ENCODE measurements at places on chromosomes 6 and 20.

- H3K27me3 ChIP-seq = peaks cover 5% of the 10 kb centered on the region
- no peaks in the 10 kb centered on the region for H3K4me1 ChIP-seq
- no peak overlapping the region for H3K4me3 ChIP-seq
Measured at GRCh38 chr20:46767127-46767761, 57.8 kb downstream of the SLC2A10 start.

- no peaks in the 10 kb centered on the region for H3K4me1 ChIP-seq
- H3K27me3 ChIP-seq = no peaks in the 10 kb centered on the region
- H3K27ac ChIP-seq = no peak overlapping the region
Measured at GRCh38 chr6:88702956-88703556, 260.4 kb downstream of the RNGTT start.

DNA sequence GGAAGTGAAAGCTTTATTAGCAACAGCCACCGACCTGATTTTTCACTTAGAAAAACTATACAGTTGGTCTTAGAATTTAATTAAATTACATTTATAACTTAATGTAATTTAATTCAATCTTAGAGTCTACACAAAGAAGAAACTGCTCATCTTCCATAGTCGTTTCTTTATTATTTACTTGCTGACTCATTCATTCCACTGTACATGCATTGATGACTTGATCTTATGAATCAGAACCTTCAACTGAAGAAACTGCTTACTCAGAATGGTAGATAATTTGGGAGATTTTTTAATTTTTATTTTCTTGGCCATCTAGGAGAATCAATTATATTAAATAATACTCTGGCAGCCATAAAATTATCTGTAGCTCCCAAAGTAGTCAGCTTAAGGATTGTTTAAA is 1021.6 kb upstream of the FLRT3 start:
- H3K36me3 ChIP-seq = no peaks in the 10 kb centered on the region
- no peaks in the 10 kb centered on the region for H3K27me3 ChIP-seq
- H3K4me1 ChIP-seq = peaks cover 3% of the 10 kb centered on the region
- H3K4me3 ChIP-seq = no peak overlapping the region
- no peak overlapping the region for H3K27ac ChIP-seq

GRCh38 chr20:63032026-63032800 is 25.4 kb upstream of the BHLHE23 start:
- H3K4me1 ChIP-seq = peaks cover 6% of the 10 kb centered on the region
- DNase-seq = no peak
- no peaks in the 10 kb centered on the region for H3K36me3 ChIP-seq
- peaks cover 39% of the 10 kb centered on the region for H3K27me3 ChIP-seq

GRCh38 chr20:62214067-62214466 is 6.0 kb downstream of the HRH3 start:
- no peak overlapping the region for H3K4me3 ChIP-seq
- no peak for DNase-seq
- H3K4me1 ChIP-seq = peaks cover 2% of the 10 kb centered on the region
- H3K27me3 ChIP-seq = peaks cover 39% of the 10 kb centered on the region

GRCh38 chr6:112233847-112234246 is 20.5 kb downstream of the LAMA4 start:
- H3K4me3 ChIP-seq = no peak overlapping the region
- no peaks in the 10 kb centered on the region for H3K4me1 ChIP-seq
- H3K27ac ChIP-seq = no peak overlapping the region
- no peak for DNase-seq
- no peaks in the 10 kb centered on the region for H3K36me3 ChIP-seq
- H3K27me3 ChIP-seq = no peaks in the 10 kb centered on the region

GRCh38 chr6:116562614-116563013 is 8.7 kb upstream of the RWDD1 start:
- DNase-seq = no peak
- no peaks in the 10 kb centered on the region for H3K36me3 ChIP-seq
- H3K4me1 ChIP-seq = peaks cover 7% of the 10 kb centered on the region
- H3K4me3 ChIP-seq = no peak overlapping the region

- no peaks in the 10 kb centered on the region for H3K4me1 ChIP-seq
- DNase-seq = no peak
- H3K4me3 ChIP-seq = no peak overlapping the region
- peaks cover 5% of the 10 kb centered on the region for H3K27me3 ChIP-seq
- no peaks in the 10 kb centered on the region for H3K36me3 ChIP-seq
Measured at GRCh38 chr20:57439432-57439831, 48.2 kb downstream of the RBM38 start.

- H3K27me3 ChIP-seq = no peaks in the 10 kb centered on the region
- H3K27ac ChIP-seq = no peak overlapping the region
- no peak overlapping the region for H3K4me3 ChIP-seq
- H3K4me1 ChIP-seq = peaks cover 2% of the 10 kb centered on the region
- no peak for DNase-seq
Measured at GRCh38 chr6:113873043-113873667, 16.0 kb downstream of the MARCKS start.

DNA sequence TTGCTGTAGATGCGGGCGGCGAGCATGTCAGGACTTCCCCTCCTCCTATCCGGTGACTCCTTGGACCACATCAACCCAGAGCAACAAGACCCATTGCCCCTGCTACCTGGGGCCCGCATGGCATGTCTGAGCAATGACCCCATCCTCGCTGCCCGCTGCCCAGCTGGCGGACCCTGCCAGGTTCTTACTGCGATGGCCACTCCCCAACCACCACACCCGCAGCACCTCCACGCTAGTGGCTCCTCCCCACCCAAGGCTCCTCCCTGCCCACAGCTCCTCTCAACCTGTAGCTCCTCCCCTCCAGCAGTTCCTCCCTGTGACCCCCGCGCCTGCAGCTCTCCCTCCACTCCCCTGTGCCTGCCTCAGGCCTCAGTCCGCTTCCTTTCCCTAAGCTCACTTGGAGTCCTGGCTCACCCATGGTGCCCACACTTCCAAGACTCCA is 17.6 kb upstream of the SERPINB9 start:
- peaks cover 22% of the 10 kb centered on the region for H3K4me1 ChIP-seq
- no peak overlapping the region for H3K27ac ChIP-seq
- no peak for DNase-seq
- H3K27me3 ChIP-seq = no peaks in the 10 kb centered on the region

DNA sequence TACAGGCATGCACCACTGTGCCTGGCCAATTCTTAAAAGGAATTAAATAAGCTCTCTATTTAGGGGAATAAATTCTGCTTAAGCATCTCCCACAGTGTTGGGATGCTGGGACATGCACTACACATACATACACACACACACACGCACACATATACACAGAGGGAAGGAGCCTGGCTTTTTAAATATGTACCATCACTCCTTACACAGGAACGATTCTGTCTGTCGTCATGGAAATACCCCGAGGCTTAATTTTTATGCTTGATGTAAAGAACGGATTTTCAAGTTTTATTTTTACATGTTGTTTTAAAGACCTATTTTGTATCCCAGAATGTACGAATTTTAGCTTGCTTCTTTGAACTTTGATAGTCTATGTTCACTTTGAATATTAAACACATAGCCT is 95.3 kb downstream of the CD109 start:
- H3K27ac ChIP-seq = no peak overlapping the region
- no peaks in the 10 kb centered on the region for H3K36me3 ChIP-seq
- peaks cover 9% of the 10 kb centered on the region for H3K4me1 ChIP-seq

GRCh38 chr6:43401730-43402129 is 25.6 kb upstream of the ABCC10 start:
- no peak for DNase-seq
- peaks cover 22% of the 10 kb centered on the region for H3K4me1 ChIP-seq
- peaks cover 3% of the 10 kb centered on the region for H3K36me3 ChIP-seq
- H3K27ac ChIP-seq = no peak overlapping the region
- no peak overlapping the region for H3K4me3 ChIP-seq

- no peaks in the 10 kb centered on the region for H3K4me1 ChIP-seq
- no peak overlapping the region for H3K4me3 ChIP-seq
- H3K27me3 ChIP-seq = no peaks in the 10 kb centered on the region
- H3K36me3 ChIP-seq = no peaks in the 10 kb centered on the region
Measured at GRCh38 chr6:95973976-95974375, 41.8 kb upstream of the FUT9 start.

- DNase-seq = no peak
- H3K27me3 ChIP-seq = no peaks in the 10 kb centered on the region
- no peak overlapping the region for H3K4me3 ChIP-seq
- H3K36me3 ChIP-seq = no peaks in the 10 kb centered on the region
Measured at GRCh38 chr6:169221264-169221663, 32.4 kb downstream of the THBS2 start.

- H3K36me3 ChIP-seq = no peaks in the 10 kb centered on the region
- peaks cover 7% of the 10 kb centered on the region for H3K4me1 ChIP-seq
- no peak for DNase-seq
- H3K27ac ChIP-seq = no peak overlapping the region
Measured at GRCh38 chr6:11584244-11584643, 46.7 kb downstream of the TMEM170B start.

GRCh38 chr6:155647354-155647753 is 191.7 kb upstream of the NOX3 start:
- H3K4me1 ChIP-seq = peaks cover 9% of the 10 kb centered on the region
- H3K27ac ChIP-seq = no peak overlapping the region
- no peaks in the 10 kb centered on the region for H3K27me3 ChIP-seq
- DNase-seq = no peak
- peaks cover under 1% of the 10 kb centered on the region for H3K36me3 ChIP-seq

DNA sequence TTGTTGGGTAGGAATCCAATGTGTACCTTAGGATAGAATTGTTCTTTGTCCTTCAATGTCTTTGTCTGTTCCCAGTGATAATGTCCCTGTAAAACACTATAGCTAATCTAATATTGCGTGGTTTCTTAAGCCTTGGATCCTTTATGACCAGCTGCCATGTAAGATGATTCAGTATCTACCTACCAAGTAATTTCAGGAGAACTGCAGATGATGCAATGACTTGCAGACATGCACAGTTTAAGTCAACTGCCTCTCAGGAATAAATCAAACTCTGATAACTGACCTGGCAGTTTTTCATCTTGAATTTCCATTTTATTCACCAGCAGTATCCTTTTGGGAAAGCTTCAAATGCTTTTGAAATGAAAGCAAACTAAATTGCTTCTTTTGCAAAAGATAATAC is 157.8 kb downstream of the TPBG start:
- H3K4me1 ChIP-seq = peaks cover 2% of the 10 kb centered on the region
- no peak for DNase-seq
- no peak overlapping the region for H3K27ac ChIP-seq

- peaks cover 24% of the 10 kb centered on the region for H3K27me3 ChIP-seq
- H3K36me3 ChIP-seq = peaks cover 6% of the 10 kb centered on the region
- no peak overlapping the region for H3K27ac ChIP-seq
Measured at GRCh38 chr6:143941852-143942627, 66.0 kb downstream of the PLAGL1 start.

- H3K4me1 ChIP-seq = peaks cover 30% of the 10 kb centered on the region
- H3K27me3 ChIP-seq = no peaks in the 10 kb centered on the region
- H3K4me3 ChIP-seq = no peak overlapping the region
- H3K27ac ChIP-seq = no peak overlapping the region
- no peak for DNase-seq
Measured at GRCh38 chr20:49685809-49686208, 27.9 kb downstream of the B4GALT5 start.

DNA sequence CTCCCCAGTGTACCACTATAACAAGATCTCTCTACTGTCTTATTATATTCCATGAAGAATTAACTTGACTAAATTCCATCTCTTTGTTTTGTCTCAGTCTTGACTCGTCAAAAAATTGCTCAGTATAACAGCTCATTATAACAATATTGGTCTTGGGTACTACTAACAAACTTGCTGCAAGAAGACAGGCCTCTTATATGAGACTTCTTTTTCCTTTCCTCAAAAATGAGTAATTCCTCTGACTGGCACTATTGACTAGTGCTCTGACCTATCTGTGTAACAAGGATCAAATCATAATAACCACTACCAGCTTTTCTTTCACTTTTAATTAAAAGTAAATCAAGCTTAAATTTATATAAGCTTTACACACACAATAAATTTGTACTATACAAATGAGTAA is 91.3 kb upstream of the THEMIS start:
- peaks cover 4% of the 10 kb centered on the region for H3K36me3 ChIP-seq
- H3K4me3 ChIP-seq = no peak overlapping the region
- no peaks in the 10 kb centered on the region for H3K27me3 ChIP-seq
- no peak overlapping the region for H3K27ac ChIP-seq

All from progenitor cell of endocrine pancreas (in vitro differentiated cells).